ENCODE measurements at places on chromosomes 7 and 10.

- no peak for DNase-seq
These were observed 701.4 kb downstream of the PARD3 start for GRCh38 chr10:34113504-34114225.

DNA sequence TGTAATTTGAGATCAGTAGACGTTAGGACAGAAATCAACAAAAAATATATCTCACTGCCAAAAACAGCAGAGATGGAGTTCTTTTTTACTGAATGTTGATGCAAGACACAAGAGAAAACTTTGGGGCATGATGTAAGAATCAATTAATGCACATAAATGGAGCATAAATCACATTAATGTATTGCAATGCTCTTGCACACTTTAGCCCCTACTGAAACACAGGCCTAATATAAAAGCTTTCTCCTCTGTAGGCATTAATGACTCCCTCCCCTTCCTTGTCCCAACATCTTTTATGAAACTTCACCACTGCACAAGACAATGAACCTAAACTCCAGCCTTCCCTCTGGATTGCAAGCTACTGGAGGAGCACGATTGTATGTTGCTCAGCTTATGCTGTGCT is 58.8 kb downstream of the CACNA2D1 start:
- DNase-seq: no peak

DNA sequence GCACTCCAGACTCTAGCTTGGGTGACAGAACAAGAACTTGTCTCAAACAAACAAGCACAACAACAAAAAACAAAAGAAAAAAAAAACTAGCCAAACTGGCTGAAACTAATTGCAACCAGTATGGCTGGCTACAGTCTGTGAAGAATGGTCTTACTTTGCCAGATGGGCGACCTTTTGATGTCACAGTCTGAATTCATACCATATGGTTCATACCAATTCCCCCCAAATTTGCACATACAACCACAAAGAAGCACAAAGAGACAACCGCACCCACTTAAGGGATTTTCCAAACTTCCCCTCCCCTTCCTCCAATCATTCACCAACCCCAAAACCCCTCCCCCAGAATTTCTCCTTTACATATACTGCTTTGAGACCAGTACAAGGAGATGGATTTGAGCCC is 114.2 kb downstream of the SPAG6 start:
- DNase-seq: no peak

DNA sequence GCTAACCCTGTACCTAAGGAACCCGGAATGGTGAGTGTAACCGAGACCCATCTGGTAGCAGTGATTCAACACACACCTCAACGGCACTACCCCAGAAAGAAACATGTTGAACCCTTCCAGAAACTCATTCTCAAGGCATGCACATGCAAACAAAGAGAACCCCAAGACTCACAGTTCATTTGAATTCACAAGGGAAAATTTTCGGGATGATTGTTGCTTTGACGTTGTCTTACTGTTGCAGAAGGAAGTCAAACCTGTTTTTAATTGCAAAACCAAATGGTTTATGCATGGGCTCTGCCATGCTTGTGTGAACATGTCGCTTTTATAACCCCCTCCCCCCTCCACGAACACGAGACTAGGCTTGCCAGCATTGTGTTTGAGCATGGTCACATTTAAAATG is 539.7 kb downstream of the GATA3 start:
- DNase-seq: no peak

DNA sequence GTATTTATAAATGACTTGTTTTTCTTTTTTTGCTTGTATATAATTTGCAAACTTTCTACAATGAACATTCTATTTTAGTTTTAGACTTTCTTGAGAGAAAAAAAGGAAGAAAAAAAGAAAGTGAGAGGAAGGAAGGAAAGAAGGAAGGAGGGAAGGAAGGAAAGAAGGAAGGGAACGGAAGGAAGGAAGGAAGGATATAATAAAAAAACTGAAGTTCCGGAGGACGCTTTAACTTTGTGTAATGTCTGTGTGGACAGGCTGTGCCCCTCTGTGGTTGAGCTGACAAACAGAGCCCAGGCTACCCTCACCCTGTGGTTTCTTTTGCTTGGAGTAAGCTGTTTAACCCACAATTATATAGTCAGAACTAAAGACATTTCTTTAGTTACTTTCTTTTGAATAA is 108.7 kb downstream of the SEMA3D start:
- DNase-seq: no peak

GRCh38 chr7:49643736-49644135 is 129.7 kb upstream of the VWC2 start:
- DNase-seq: no peak

- no peak for DNase-seq
These were observed 424 bp downstream of the EGFR start for GRCh38 chr7:55019191-55019690.

DNA sequence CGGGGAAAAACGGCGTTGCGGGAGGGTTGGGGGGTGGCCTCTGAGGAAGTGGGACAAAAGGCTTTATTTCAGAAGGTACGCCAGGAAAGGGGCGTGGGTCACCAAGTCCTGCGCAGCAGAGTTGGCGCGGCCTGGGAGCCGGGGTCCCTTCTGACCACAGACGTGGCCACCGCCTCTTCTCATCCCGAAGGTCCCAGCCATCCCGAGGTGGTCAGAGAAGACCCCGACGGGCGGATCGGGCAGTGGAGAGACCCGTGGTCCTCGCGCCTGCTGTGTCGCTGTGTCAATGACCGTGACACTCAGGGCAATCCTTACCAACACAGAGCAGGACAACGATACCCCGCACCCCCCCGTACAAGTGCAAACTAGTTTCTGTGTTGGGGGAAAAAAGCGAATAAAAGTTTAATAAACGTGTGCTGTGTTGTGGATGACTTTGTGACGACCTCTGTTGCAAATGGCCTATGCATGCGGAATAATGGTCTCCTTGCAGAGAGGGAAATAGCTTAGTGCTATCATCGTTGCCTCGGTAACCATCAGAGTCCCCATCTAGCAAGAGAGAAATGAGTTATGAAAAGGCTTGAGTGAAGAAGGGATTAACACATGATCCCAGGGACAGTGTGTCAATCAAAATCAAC is 19.4 kb upstream of the GATA3 start:
- DNase-seq: no peak

All from hippocampal formation (tissue), 2 donors.